HuH-7.5 (cell line): ENCODE measurements at places on chromosomes 7 and 10.

DNA sequence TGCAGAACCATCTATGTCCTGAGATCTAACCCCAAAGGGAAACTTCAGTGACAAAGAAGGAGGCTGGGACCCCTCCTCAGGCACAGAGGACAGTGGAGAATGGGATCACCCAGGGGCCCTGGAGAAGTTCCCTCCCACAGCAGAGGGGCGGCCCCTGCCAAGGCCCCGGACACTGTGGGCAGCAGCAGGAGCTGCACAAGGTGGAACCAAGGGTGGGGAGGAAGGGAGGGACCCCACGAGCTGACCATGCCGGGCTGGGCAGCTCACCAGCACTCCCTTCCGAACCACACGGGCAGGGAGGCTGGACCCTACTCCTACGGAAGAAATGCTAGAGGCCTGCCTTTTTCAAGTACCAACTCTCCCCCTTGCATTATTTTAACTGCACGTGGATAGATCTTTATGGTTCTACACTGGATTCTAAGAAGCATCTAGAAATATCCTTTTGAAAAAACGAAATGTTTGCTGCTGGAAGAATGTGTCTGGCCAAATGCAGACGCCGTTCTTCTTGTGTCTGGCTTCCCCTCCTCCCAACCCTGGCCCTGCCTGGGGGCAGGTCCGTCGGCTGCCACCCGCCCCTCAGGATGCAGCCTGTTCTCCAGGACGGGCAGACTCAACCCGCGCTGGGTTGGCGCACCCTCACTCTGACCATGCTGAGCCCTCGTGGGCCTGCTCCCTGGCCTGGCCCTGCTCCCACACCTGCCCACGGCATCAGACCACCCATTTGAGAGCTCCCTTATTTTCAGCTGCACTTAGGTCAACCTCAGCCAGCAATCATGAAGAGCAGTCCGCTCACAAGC lies 193.9 kb downstream of the TCERG1L start:
- DNase-seq, result no peak

DNA sequence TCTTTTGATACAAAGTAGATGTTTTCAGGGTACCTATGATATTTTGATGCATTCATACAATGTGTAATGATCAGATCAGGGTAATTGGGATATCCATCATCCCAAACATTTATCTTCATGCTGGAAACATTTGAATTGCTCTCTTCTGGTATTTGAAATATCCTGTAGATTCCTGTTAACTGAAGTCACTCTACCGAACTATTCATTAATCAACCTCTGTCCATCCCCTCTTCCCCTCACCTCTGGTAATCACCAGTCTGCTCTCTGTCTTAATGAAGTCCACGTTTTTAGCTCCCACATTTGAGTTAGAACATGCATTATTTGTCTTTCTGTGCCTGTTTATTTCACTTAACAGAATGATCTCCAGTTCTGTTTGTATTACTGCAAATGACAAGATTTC lies 11.3 kb downstream of the MTG1 start:
- DNase-seq, result no peak

DNA sequence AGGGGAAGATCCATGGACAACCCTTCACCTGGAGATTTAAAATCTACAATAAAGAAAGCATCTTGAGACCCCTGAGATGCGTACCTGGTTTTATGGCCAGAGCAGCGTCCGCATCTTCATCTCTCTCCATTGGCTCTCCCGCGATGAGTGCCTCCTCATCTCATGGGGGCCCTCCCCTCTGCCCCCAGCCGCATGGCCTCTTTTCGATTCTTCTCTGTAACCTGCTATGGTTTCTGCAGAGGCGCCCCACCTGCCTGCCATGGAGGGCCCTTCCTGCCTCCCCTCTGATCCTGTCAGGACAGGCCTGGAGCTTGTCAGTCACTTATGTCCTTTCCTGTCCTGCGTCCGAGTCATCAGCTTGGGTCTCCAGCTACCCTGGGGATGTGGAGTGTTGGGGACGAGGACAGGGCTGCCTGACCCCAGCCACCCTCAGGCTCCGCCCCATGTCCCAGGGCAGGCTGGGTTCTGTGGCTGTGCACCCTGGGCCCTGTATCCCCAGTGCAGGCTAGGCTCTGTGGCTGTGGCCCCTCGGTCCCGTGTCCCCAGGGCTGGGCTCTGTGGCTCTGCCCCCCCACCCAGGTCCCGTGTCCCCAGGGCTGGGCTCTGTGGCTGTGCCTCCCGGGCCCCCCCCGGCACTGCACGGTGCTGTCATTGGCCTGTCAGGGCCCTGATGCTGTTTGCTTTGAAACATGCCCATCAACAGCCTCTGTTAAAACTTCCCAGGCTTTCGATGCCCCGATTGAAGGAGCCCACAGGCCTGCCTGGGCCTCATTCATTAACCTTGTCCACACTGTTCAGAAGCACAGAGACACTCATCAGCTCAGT lies 99.8 kb downstream of the WDR37 start:
- DNase-seq, result no peak

DNA sequence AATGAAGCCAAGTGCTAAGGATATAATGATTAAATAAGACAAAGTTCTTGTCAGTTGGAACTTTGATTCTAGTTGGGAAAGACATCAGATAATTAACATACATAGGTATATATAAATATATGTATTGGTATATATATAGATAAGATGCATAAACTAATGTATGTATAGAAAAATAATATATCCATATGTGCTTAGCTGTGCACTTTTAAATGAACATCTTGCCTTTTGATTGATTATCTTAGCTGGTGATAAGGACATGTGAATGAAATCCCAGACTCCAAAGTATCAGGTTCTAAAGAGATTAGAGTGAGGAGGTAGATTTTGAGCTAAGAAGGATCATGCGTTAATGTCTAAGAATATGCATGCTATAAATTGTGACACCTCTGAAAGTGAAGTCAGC lies 357.6 kb downstream of the GFRA1 start:
- no peak for DNase-seq

DNA sequence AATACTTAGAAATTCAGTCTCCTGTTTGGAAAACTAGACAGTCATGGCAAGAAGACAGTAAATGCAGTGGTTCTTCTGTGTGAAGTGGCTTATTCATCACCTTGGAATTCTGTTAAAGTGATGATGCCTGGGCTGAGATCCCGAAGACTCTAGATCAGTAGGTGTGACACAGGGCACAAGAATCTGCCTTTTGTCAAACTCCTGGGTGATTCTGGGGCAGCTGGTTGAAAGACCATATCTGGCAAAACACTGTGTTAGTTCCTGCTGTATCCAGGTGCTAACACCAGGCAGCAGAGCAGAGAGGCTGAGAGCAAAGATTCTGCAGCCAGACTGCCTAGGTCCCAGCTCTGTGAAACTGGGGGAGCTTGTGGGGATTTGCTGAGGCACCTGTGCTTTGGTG lies 26.5 kb downstream of the MRC1 start:
- DNase-seq, result no peak

GRCh38 chr10:85976267-85976793 lies 390.3 kb downstream of the GRID1 start:
- DNase-seq, result no peak

DNA sequence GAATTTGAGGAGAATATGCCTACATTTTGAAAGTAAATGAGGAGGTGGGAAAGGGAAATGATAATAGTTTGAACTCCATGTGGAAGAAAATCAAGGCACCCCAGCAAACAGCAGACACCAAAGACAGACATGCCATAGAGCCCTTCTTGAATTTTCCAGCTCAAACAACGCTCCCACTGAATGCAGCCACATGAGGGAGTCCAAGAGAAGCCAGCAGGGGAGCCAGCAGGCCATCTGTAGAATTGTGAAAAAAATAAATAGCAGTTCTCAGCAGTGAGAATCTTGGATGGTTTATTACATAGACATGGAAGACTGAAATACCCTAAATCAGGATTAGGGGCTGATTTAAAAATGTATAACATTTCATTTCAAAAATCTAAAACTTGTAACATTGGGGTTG lies 1567.3 kb upstream of the LRRTM3 start:
- no peak for DNase-seq

DNA sequence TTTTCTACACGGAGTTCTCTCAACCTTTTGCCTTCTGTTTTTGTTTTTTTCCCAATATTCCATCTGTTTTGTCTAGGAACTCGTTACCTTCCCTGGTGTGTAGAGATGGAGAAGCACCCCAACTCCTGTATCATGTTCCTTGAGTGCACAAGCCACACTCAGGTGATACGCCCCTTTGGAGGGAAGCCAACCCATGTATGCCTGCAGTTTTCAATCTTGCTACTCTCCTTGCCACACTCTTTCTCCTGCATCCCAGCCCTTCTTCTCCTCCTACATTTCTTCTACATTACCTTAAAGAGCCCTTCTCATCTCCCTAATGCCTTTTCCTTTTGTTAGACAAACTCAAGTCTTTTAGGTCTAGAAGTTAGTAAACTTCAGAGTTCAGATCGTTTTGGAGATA lies 10.2 kb upstream of the SP4 start:
- no peak for DNase-seq

DNA sequence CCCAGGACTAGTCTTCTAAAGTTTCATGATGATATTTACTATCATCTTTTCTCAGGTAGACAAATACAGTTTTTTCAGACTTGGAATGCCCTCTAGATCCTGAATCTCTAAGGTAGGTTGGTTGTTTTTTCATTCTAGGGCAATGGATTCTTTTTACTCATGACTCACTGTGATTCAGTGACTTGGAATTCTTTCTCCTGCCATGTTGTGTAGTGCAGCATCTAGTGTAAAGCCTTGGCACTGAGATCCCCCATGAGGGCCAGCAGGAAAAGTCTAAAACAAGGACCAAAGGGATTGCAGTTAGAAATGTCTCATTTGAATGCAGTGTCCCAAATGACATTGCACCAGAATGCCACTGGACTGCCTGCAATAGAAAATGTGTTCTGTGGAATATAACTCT lies 430.4 kb downstream of the NEBL start:
- no peak for DNase-seq

GRCh38 chr7:28473571-28474281 lies 61.4 kb downstream of the CREB5 start:
- DNase-seq, result no peak

DNA sequence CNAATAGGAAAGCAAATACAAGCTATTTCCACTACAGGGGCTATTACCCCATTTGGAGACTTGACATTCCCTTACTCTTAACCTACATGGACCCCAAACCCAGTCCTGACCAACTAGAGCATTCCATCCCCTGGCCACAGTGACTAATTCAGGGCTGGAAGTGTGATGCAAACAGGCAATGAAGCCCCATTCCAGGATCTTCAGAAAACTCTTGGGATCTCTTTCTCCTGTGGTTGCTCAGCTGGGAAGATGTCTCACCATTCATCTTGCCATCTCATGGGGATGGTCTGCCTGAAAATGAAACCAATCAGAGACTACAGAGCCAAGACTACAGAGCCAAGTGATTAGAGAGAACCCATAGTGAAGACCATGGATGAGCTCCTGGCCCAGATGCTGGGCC lies 206.2 kb downstream of the ZNF365 start:
- DNase-seq, result no peak

DNA sequence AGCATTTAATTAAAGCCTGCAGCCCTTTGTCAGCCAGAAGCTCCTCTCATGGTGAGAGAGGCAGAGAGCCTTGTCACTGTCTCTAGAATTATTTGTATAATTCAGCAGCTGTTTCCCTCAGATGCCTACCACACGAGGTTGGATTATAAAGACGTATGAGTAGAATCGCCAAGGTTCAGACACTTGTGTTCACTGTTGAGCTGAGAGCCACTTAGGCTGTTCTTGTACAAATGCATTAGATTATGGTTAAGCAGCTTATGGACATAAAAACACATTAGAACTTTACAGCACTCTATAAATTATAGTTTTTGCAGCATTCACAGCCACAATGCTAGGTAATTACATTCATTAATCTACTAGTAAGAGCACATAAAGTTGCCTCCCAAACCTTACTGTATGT lies 282.6 kb downstream of the AUTS2 start:
- no peak for DNase-seq

GRCh38 chr7:27237735-27238334 lies 4.8 kb upstream of the EVX1 start:
- no peak for DNase-seq

- DNase-seq, result no peak
Measured at GRCh38 chr7:156823435-156823834, 69.5 kb downstream of the LMBR1 start.

- no peak for DNase-seq
Measured at GRCh38 chr7:21086688-21087087, 300.0 kb upstream of the SP8 start.

DNA sequence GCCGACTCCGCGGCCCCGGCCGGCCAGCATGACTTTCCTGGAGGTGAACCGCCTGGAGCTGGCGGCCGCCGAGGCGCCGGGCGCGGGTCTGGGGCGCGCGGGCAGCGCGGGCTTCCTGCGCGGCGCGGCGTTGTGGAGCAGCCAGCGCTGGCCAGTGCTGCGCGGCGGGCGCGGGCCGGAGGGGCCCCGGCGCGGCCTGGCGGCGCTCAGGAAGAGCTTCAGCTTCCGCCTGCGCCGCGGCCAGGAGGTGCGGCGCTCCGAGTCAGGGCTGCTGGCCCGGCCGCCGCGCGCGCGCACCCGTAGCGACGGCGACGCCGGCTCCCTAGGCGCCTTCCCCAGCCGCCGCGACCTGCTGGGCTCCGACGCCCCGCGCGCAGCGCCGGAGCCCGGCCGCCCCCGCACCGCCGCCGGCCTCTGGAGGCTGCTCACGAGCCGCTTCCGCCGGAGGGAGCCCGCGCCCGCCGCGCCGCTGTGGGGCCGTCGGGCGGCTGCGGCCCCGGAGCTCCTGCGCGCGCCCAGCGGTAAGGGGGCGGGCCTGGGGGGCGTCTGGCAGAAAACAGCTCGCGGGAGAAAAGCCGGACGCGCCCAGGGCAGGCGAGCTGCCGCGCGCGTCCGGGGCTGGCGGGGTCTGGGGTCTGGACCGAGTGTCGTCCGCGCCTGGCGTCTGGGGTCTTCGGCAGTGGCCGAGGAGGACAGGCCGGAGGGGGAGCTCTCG lies 29.0 kb downstream of the AGAP3 start:
- DNase-seq, result no peak

DNA sequence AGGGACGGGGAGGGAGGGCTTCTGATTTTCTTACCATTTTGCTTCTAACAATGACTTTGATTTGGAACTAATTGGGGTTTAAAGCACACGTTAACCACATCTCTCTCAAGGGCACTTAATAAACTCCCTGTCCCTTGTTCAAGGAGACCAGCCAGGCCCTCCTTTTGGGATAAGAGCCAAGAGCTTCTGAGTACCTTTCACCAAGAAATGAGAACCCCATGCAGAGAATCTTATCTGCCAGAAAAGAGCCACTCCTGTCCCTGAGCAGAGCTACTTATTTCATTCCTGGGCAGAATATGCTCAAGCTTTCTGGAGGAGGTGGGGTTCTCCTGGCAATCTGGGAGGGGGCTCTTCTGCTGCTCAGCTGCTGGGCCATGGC lies 574.6 kb downstream of the GALNT17 start:
- DNase-seq, result no peak

- no peak for DNase-seq
Measured at GRCh38 chr7:46933596-46933995, 648.3 kb downstream of the TNS3 start.

GRCh38 chr7:41881331-41882130 lies 178.6 kb upstream of the INHBA start:
- no peak for DNase-seq

DNA sequence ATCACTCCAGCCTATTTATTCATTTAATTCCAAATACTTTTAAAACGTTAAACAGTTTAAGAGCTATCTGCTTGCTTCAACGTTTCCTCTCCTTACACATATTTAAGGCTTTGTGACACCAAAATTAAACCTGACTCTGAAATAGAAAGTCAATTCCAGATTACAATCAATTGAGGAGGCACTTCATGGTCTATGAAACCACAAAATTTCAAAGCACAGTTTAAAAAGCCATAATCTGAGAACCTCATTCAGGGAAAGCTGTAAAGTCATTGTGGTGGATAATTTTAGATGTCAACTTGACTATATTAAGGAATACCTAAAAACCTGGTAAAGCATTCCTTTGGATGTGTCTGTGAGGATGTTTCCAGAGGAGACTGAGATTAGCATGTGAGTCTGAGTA lies 6.2 kb downstream of the SNX13 start:
- no peak for DNase-seq
